Myometrial cell (primary cell): ENCODE measurements at places on chromosomes 1 and 21. TPM values are rescaled to one million over a fixed set of nuclear protein-coding genes. Genes with fewer than 3 reads are reported as not detected.

The TCHHL1 gene
- total RNA-seq = not detected in 2 replicates

The PLA2G2F gene
- not detected in 2 replicates for total RNA-seq

The GNAT2 gene
- total RNA-seq = under 0.01 and 0.89 TPM in 2 replicates

The TCHH gene
- total RNA-seq = under 0.01 TPM in 1 of 2 replicates, not detected in the other

The PLPPR5 gene
- 0.18 TPM in 1 of 2 replicates, not detected in the other for total RNA-seq

The PLCH2 gene
- not detected in 2 replicates for total RNA-seq

The SH3BGR gene
- 1.2 and 4.9 TPM in 2 replicates for total RNA-seq

The WNT2B gene
- total RNA-seq = 5.7 and 6.3 TPM in 2 replicates

The LCE2B gene
- not detected in 2 replicates for total RNA-seq

The SLAMF6 gene
- total RNA-seq = not detected in 2 replicates
